Activated naive CD8-positive, alpha-beta T cell treated with anti-CD3 and anti-CD28 coated beads for 36 hours (primary cell): ENCODE measurements at places on chromosomes 13 and 19.

DNA sequence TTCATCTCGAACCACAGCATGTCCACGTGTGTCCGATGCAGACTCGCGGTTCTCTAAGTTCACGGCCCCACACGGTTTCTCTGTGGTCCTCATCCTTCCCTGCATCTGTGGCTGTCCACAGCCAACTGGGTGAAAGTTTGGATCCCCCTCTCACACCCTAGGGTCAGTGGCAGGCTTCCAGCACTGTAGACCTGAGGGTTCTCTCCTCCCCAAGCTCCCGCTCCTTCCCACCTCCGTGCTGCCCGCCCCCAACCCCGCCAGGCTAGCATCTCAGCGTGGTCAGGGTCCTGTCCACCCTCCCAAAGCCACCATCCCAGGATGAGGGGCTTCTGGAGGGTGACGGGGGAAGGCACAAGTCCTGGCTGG is 3.0 kb downstream of the ANGPTL4 start:
- DNase-seq, result no peak

DNA sequence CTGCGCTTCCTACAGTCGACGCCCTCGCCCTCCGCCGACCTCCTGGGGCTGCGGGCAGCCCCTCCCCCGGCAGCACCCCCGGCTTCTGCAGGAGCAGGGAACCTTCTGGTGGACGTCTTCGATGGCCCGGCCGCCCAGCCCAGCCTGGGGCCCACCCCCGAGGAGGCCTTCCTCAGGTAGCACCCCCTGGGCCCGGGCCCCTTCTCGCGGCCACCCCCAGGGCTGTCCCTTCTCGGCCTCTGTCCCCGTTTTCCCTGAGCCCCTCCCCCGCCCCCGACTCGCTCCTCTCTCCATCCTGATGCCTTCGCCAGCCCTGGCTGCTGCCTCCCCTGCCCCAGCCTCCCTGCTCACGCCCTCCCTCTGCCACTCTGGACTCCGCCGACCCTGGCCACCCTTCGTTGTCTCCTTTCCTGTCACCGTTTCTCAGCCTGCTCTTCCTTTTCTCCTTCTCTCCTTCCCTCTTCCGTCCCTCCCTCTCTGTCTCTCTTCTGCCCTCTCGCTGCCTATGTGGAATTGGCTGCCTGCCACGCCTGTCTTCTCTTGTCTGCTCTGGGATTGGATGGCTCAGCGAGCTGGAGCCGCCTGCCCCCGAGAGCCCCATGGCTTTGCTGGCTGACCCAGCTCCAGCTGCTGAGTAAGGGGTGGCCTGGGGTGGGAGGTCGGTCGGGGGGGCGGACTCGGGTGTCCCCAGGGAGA is 11.0 kb downstream of the FUZ start:
- DNase-seq, result no peak

GRCh38 chr19:40217027-40217810 is 965 bp downstream of the TTC9B start:
- DNase-seq, result peak; percentile 34

GRCh38 chr13:34254366-34254765 is 436.4 kb downstream of the RFC3 start:
- DNase-seq, result no peak

DNA sequence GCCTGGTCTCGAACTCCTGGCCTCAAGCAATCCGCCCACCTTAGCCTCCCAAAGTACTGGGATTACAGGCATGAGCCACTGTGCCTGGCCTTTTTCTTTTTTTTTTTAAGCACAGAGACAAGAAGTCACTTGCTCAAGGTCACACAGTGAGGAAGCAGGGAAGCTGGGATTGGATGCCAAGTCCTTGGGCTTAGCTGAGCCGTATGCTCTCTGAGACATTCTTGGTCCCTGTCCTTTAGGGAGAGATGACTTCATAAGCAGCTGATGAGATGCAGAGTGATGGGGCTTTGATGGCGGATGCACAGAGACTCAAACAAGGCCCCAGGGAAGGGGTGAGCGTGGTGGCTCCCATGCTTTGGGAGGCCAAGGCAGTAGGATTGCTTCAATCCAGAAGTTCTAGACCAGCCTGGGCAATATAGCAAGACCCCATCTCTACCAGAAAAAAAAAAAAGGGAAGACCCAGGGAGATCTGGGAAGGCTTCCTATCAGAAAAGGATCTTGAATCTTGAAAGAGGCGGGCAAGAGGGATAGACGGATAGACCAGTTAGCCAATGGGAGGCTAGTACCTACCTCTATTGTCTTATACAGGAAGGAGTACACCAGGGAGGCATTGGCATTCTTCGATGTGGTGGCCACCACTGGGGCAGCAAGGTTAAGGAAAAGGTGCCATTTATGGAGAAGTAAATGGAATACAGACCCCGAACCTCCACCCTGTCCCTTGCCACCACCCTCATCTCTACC is 3.9 kb downstream of the AP1M2 start:
- DNase-seq, result no peak

DNA sequence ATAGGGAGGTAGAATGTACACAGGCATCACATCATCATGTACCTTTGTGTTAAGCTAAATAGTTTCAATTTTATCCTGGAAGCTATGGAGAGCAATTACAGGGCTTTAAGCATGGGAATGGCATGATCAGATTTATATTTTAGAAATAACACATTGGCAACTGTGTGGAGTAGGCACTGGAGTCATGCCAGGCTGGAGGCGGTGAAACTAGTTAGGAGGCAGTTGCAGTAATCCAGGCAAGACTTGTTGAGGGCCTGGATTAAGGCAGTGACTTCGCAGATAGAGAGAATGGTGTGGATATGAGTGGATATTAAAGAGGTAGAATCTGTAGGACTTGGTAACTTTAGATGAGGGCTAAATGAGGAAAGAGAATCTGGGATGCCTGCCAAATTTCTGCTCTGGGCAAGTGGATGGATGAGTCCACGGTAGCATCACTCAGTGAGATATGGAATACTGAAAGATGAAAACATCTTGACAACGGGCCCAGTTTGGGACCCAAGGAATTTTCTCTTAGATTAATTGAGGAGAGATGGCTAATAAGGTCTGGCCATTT is 506.2 kb downstream of the FGF9 start:
- no peak for DNase-seq

DNA sequence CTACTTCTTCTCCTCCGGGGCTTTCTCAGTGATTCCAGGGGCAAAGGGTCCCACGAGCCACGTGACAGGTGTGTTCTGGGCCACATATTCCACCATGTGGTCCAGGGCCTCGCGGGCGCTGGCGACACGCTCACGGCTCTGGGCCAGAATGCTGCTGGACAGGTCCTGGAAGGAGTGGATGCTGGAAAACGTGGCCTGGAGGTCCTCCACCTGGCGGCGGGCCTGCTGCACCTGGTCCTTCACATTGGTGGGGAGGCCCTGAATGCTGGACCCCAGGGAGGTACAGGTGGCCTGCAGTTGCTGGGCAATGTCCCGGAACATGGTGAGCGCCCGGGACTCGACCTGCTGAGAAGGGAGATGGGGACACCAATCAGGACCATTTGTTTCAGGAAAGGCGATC is 7.7 kb upstream of the TICAM1 start:
- no peak for DNase-seq

DNA sequence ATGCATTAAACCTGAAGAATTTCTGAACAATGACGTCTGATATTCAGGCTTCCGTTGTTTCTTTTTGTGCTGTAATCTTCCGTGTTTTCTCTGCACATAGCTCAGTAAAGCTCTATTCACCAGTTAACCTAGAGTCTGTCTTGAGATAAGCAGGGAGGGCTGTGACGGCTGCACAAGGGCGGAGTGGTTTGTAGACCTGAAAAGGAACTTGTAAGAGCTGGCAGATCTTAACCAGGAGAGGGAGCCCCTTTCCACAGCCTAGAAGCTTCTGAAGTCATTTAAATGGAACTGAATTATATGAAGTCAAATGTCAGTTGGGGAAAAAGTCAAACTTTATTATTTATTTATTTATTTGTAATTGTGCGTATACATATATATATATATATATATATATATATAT is 27.5 kb downstream of the DPRX start:
- no peak for DNase-seq

DNA sequence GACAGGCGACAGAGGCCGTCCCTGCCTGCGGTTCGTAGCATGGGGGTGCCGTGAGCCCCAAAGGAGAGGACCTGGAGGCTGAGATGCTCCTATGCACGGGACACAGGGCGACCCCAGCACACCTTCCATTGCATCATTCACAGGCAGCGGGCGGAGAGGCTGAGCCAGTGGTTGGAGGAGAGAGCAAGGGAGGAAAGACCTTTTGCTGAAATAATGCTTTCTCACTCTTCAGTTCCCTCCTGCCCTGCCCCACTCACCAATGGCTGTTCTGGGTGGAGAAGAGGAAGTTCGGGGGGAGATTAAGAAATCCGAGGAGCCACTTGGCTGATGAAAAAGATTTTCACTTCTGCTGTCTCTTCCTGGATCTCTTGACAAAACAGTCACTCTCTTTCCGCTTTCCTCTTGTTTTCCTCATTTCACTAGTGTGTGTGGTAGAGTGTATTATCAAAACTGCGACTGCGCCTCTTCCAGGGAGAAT is at the start of gene NLRP12:
TSS of gene NLRP12 (minus strand) at position 181 of the 478 bp plus-strand sequence. CDS start at position 41, 140 bp downstream.
- DNase-seq, result no peak

- peak; percentile 84 for DNase-seq
These were observed 5.5 kb upstream of the ZNF428 start for GRCh38 chr19:43624933-43625332.

GRCh38 chr19:17711851-17712250 is 7.4 kb upstream of the MAP1S start:
- no peak for DNase-seq

GRCh38 chr19:51333836-51334460 is 8.0 kb downstream of the VSIG10L start:
- DNase-seq, result peak; percentile 30

DNA sequence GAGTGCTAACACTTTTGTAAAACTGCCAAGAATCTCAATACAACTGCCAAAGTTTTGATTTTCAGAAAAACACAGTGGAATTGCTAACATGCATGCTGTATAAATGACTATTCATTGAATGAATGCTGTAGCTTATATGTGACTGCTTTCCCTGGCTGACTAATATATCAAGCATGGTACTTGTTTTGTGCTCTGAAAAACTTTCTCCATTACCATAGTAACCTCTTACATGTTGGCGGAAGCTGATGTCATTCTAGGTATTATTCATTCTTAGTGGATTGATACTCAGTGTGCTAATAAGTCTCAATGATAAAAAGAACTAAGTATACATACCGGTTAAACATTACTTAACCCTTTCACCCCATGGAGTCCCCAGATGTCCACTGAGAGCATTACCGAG is 166.1 kb upstream of the MYO16 start:
- no peak for DNase-seq

GRCh38 chr19:52170304-52170703 is 1.1 kb downstream of the ZNF836 start:
- DNase-seq, result peak; percentile 2

- no peak for DNase-seq
These were observed 6.6 kb downstream of the PEPD start for GRCh38 chr19:33514885-33515551.

GRCh38 chr19:40690050-40690692 is at the start of gene NUMBL:
TSS of gene NUMBL (minus strand) at chr19:40690651. CDS start at chr19:40690483, 168 bp downstream.
- no peak for DNase-seq

GRCh38 chr19:43704002-43704705 is 11.7 kb upstream of the IRGC start:
- no peak for DNase-seq

- no peak for DNase-seq
These were observed 476.2 kb downstream of the KLF12 start for GRCh38 chr13:73657821-73658540.

DNA sequence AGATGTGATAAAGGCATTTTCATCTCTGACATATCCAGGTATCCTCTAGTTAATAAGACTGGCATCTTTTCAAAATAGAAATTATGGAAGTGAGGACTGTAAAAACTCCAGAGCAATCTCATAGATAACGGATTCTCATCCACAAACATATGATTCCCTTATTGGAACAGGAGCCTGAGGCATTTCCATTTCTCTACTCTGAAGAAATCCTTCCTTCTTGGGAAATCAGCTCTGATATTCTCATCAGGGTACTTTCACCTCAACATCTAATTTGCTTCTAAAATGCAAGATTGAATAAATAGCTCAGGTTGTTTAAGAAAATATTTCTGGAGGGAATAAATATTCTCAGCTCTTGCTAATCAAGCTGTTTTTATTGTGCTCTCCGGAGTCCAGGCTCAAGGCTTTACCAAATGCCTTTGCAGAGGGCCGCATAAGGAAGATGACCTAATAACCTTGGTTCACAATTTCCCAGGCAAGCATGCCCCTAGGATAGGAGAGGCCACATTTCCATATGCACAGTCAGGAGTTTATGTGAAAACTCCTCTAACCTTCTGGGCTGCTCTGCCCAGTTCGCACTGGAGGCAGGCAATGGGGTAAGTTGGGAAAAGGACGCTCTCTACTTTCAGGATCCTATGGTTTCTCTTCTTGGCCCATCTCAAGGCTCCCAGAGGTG is 44.0 kb upstream of the RFC3 start:
- no peak for DNase-seq

GRCh38 chr19:57191141-57192076 is at the start of gene ZNF264:
TSS of gene ZNF264 (plus strand) at chr19:57191500. CDS start at chr19:57191914, 414 bp downstream.
- peak; percentile 89 for DNase-seq

- DNase-seq, result no peak
These were observed 141.6 kb upstream of the ARGLU1 start for GRCh38 chr13:106709522-106709921.

GRCh38 chr13:99055735-99056134 is 77.9 kb upstream of the DOCK9 start:
- no peak for DNase-seq

GRCh38 chr13:20359335-20359734 is 127.2 kb upstream of the GJB6 start:
- no peak for DNase-seq

GRCh38 chr13:45807520-45808099 is 43.9 kb downstream of the SIAH3 start:
- peak; percentile 2 for DNase-seq

- no peak for DNase-seq
These were observed 142.3 kb upstream of the HTR2A start for GRCh38 chr13:47039106-47039505.

GRCh38 chr13:72151241-72151640 is 284.2 kb upstream of the DACH1 start:
- DNase-seq, result no peak

DNA sequence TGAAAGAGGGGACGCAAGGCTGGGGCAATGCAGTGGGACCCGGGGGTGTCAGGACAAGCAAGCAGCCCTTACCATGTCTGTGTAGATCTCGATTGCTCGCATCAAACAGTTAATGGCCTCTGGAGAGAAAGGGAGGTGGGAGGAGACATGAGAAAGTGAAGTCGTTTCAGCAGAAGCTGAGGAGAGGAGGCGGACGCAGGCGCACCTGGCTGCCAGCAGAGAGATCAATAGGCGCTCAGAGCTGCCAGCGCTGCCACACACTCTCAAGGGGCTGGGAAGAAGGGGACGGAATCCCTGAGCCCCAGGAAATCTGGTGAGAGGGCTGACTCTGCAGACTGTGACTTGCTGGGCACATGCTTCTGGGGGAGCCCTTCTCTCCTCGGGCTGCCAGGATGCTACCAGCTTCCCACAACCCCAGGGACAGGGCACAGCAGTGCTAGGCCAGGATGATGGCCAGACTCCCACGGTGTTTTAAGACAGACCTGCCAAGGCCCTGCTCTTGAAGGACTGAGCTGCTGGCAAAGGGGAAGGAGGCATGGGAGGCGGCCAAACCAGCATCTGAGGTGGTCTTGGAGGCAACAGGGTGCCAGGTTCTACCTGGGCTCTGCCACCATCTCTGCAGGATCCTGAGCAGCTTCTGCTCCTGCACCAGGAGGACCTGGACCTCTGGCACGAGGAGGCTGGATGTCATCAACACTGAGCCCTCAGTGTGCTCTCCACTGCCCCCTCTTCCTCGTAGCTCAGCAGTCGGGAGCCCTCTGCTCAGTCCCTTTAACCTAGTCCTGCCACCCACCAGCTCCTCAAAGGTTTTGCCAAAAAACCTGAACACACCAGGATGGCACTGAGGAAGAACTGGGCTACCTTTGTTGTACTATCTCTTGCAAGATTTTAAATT is 11.7 kb upstream of the KPTN start:
- DNase-seq, result no peak
